ENCODE measurements at places on chromosomes 5 and 9.

- DNase-seq = no peak
Measured at GRCh38 chr5:132190161-132190817, 37.4 kb downstream of the P4HA2 start.

DNA sequence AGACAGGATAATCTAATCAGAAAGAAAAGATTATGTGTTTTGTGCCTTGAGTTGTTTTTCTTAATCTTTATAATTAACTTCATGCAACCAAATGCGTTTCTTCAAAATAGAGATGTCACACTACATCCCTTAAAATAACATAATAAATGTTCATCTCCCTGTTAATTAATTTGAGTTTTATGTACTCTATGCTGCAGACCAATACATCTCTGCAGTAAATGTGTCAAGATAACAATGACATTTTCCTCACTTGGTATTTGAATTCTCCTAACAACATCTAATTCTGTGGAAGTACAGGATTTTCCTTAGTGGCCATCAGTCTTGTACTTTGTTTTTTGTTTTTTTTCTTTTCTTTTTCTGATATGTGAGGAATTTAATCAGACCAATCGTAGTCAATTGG, 279.2 kb upstream of the TYRP1 start:
- DNase-seq = no peak

DNA sequence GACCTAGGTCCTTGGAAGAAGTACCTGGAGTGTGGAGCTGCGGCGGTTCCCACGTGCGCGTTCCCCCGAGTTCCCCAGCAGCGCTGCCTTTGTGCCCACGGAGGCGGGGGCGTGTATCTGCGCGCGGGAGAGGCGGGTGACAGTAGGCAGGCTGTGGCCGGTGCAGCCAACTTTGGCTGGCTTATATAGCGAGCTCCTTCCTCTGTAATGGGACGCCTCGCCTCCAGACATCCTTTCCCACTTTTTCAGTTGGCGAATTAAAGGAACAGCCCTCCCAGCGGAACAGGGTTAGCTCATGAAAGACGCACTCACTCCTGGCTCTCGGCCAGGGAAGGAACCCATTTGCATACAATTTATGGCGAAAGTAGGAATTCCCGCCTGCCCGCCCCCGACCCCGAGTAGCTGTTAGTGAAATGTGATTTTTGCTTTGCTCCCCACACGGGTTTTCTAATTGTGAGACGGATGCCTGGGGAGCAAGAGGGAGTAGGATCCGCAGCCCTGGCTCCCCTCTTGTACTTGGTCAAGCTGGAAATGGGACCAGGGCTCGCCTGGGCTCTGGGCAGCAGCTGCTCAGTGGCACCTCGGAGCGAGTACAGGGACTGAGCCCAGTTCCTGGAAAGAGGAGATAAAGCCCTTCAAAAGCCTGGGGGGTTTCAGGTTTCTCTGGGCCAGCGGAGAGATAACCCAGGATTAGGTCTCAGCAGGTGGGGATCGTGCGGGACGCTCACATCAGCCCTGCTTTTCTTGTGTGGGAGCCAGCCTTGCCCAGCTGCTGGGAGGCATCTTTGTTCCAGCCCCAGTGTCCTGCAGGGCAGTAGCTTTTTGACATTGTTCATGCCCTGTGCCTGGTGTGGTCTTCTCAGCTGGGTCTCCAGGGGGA, at the start of gene TNC:
Gene TNC (minus strand): TSS at position 159 of the 880 bp plus-strand sequence. CDS start 27,139 bp downstream, outside the sequence.
- peak; percentile 88 for DNase-seq

DNA sequence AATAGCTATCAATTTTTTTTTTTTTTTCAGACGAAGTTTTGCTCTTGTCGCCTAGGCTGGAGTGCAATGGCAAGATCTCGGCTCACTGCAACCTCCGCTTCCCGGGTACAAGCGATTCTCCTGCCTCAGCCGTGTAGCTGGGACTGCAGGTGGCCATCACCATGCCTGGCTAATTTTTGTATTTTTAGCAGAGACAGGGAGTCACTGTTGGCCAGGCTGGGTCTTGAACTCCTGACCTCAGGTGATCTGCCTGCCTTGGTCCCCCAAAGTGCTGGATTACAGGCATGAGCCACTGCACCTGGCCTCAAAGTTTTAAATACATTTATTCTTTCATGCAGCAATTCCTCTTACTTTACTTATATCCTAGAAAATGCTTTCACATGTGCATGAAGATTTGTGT, 17.6 kb downstream of the TRIM14 start:
- DNase-seq = no peak

GRCh38 chr9:75265525-75265972, 177.2 kb downstream of the OSTF1 start:
- DNase-seq = peak; percentile 67
